Uterus (tissue), 4 donors: ENCODE measurements at places on chromosomes 3 and 15. TPM values are rescaled to one million over a fixed set of nuclear protein-coding genes. Genes with fewer than 3 reads are reported as not detected.

The IL1RAP gene
- 2.8 TPM for total RNA-seq

The MYO5A gene
- total RNA-seq, result 23.2 TPM

The AGBL1 gene
- total RNA-seq, result not detected

The GCNT3 gene
- total RNA-seq, result not detected
